ENCODE measurements at places on chromosomes 3 and 15. TPM values are rescaled to one million over a fixed set of nuclear protein-coding genes. Genes with fewer than 3 reads are reported as not detected.

GRCh38 chr15:34804113-34804512 is 8.8 kb upstream of the ACTC1 start:
- DNase-seq, result no peak

- no peak for DNase-seq
Observed at GRCh38 chr3:40020689-40021088, 211.3 kb downstream of the MYRIP start.

GRCh38 chr3:154421083-154421482 is 8.9 kb downstream of the GPR149 start:
- DNase-seq, result peak; percentile 3

DNA sequence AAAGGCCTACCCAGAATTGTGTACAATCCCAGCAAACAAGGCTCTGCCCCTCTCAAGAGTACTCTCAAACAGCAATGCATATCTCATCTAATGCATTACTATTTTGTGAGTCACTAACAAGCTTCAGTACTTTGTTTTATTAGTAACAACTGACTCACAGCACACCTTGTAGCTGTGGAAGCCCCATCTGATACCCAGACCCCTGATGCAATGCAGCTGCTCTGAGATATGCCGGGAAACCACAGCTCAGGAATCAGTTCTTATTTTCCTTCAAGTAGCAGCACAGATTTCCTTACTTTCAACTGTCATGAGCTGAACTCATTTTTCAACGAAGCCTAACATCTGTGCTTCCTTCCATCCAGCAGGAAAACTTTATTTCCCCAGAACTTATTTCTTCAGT is 37.8 kb downstream of the CCNL1 start:
- peak; percentile 95 for DNase-seq

GRCh38 chr3:53425936-53426335 is 68.5 kb upstream of the CACNA1D start:
- no peak for DNase-seq

- DNase-seq, result no peak
Observed at GRCh38 chr15:58574631-58575030, 142.8 kb downstream of the LIPC start.

DNA sequence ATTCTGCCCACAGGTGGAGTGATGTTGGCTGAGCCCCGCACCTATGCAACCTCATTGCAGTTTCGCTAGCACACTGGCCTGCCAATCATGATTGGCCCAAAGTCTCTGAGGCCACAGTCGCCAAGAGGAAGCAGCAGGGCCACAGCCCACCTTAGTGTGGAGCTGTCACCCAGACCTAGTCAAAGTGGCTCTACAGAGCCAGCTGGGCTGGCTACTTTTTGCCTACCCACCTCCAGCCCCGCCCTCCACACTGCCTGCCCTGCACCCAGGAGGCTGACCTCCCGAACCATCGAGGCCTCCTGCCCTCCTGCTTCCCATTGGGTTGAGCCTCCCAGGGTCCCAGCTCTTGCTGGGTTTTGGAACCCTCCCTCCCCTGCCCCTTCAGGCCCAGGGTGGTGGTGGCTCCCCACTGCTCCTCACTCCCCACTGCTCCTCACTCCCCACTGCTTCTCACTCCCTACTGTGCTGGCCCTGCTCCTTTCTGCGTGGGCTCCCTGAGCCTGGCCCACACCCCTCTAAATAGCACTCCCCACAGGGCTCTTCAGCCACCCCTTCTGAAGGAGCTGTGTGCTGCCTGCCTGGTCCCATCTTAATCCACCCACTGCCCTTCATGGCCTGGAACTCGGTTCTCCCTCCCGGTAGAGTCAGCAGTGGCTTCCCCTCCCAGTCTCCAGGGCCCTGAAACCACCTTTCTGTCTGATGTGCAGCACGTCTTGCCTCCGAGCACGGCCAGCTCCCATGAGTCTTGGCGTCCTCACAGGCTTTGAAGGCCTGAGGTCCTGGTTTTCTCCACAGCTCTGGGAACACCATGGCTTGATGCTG is 89.3 kb downstream of the WNT7A start:
- no peak for DNase-seq

DNA sequence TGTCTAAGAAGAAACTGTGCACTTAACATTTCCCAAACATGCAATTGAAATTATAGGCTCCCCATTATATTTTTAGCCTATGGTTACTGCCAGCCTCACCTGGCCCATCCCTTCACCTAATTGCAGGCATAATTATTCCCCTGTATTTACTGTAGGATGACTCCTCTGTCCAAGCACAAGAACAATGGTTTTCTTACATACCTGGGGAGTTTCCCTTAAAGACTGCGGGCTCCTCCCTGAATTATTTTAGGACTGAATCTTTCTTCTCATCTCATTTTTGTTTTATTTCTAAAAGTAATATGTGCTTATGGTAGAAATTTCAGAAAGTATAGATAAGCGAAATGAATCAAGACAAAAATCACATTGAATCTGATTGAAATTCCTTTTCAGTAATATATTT is 11.4 kb downstream of the TM4SF1 start:
- no peak for DNase-seq

GRCh38 chr15:62740141-62741004 is 302.2 kb upstream of the TPM1 start:
- peak; percentile 34 for DNase-seq

GRCh38 chr3:48538451-48538850 is 18.2 kb downstream of the PFKFB4 start:
- no peak for DNase-seq

DNA sequence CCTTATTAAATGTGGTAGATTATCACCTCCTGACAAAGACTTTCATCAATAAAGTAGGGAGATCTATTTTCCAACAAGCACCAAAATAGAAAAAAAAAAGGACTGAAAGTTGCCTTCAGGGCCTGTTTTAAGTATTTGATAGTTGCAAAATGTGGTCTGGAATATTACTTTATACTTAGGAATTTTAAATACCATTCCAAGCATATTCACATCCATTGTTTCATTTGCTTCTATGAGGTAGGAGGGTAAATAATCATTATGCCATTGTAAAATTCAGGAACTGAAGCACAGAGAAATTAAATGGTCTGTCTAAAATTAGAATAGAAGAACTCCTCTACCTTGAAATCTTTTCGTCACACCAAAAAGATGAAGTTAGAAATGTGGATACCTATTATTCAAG is 110.0 kb downstream of the TMCC1 start:
- peak; percentile 60 for DNase-seq

GRCh38 chr15:100008258-100008657 is 275.0 kb upstream of the LYSMD4 start:
- DNase-seq, result no peak

DNA sequence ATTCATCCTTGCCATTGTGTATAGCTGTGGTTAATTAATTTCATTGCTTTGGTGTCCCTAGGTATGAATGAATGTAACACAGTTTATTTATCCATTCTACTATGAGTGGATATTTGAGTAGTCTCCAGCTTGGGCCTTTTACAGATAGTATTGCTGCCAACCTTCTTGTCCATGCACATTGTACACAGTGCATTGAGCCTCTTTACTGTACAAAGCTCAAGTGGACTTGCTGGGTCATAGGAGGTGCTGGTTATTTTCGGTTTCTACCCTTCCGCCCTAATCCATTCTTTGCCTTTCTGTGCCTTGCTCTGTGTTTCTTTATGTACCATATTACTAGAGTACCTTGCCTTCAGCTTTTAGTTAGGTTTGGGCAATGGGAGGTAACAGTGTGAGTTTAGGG is 60.7 kb downstream of the DUT start:
- peak; percentile 57 for DNase-seq

- no peak for DNase-seq
Observed at GRCh38 chr15:33204926-33205325, 10.4 kb upstream of the FMN1 start.

- DNase-seq, result peak; percentile 97
Observed at GRCh38 chr15:78065284-78065872, 12.1 kb downstream of the TBC1D2B start.

DNA sequence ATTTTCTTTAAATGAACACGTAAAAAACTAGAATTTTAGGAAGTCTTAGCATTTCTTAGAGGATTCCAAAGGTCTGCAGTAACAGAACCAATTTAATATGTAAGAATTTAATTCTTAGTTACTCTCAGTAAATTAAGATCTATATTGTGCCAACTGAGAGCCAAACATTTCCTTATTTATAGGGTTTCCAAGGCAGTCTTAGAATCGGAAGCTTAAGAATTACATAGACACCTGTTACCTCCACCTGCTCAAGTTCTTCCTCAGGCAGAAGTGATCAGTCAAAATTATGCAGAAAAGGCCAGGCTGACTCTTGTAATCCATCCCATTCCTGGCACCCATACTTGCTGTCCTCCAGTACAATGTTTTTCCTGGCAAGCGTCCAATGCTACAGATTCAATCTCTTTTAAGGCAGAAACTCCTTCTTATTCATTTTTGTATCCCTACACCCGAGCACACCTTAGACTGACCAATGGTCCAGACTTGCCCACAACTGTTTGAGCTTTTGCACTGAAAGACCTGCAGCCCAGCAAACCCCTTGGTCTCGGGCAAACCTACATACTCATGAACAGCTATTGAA is 64.3 kb downstream of the NCEH1 start:
- peak; percentile 89 for DNase-seq

DNA sequence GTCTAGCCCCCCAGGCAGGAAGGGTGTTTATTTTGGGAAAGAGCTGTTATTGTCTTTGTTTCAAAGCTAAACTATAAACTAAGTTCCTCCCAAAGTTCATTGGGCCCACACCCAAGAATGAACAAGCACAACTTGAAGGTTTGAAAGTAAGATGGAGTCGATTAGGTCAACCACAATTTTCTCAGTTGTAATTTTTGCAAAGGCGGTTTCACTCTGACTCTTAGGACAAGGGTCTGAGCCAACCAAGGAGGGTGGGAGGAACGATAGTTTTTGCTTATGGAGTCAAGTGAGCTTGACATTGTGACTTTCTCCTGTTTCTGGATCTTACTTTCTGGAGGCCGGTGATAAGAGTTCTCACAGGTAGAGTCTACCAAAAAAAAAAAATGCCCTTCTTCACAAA is 5.8 kb upstream of the ZNF770 start:
- DNase-seq, result no peak

DNA sequence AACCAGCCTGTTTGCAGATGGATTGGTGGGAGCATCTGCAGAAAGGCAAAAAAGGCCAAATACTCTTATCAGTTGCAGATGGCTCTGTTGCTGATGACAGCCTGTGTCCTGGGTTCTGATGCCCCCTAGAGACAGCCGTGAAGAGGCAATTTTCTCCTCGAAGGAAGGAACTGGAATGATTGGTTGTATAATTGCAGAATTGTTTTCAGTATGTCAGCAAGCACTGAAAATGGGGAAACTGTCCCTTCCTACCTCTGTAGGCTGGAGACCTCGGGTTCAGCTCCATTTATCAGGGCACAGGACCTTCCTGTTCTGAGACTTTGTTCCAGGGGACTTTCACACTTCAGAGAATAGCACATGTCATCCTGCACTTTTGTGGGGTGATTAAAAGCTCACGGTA is 103.0 kb downstream of the PGPEP1L start:
- peak; percentile 65 for DNase-seq

GRCh38 chr3:67106874-67107273 is 108.8 kb downstream of the KBTBD8 start:
- DNase-seq, result no peak

DNA sequence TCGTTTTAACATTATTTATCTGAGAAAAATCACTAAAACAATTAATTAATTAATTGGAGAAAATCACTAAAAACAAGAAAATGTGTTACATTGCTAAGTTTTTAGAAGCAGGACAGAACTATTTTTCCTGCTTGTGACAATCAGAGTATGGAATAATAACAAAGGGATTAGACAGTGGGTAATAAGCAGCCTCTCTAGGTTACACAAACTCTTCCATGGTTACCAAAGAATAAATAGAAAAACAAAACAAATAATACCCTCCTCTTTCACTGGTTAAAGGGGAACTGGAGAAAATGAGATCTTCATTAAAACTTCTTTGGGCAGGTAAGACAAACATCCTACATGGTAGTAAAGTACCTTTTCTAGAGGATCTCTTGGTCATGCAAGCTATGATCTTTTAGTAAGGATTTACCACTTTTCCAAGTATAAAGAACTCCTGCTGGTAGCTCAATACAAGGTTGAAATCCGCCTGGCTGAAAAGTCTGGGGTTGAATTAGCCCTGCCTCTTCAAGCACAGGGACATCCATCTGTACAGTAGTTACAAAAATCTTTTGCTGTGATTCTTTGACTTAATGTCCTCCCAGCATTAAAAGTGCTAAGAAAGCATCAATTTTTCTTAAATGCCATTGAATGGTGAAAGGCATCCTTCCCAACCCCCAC is 2.5 kb upstream of the PLCH1 start:
- no peak for DNase-seq

DNA sequence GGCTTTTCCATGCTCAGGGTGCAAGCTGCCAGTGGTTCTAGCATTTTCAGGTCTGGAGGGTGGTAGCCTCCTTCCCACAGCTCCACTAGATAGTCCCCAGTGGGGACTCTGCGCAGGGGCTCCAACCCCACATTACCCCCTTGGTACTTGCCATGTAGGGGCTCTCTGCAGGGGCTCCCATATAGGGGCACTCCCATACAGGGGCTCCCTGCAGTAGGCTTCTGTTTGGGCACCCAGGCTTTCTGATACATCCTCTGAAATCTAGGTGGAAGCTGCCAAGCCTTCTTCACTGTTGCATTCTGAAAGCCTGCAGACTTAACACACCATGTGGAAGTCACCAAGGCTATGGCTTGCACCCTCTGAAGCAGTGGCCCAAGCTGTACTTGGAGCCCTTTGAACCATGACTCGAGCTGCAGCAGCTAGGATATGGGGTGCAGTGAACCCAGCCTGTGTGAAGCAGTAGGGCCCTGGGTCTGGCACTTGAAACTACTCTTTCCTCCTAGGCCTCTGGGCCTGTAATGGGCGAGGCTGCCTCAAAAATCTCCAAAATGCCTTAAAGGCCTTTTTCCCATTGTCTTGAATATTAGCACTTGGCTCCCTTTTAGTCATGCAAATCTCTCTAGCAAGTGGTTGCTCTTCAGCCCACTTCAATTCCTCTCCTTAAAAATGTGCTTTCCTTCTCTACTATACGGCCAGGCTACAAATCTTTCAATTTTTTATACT is 96.4 kb downstream of the TPRA1 start:
- no peak for DNase-seq

Gene STAB1
- 0.90 TPM for total RNA-seq

Gene ZMAT3
- total RNA-seq, result 31.6 TPM

Gene CSPG4
- total RNA-seq, result 27.8 TPM

Gene SLC28A2
- total RNA-seq, result not detected

Gene ZIC1
- total RNA-seq, result not detected

Gene CFAP100
- total RNA-seq, result not detected

Gene GPR176
- 49.7 TPM for total RNA-seq

Gene GSK3B
- total RNA-seq, result 123 TPM

Measured in fibroblast of the aortic adventitia (primary cell).